ENCODE measurements at places on chromosomes 7 and 10. TPM values are rescaled to one million over a fixed set of nuclear protein-coding genes. Genes with fewer than 3 reads are reported as not detected.

DNA sequence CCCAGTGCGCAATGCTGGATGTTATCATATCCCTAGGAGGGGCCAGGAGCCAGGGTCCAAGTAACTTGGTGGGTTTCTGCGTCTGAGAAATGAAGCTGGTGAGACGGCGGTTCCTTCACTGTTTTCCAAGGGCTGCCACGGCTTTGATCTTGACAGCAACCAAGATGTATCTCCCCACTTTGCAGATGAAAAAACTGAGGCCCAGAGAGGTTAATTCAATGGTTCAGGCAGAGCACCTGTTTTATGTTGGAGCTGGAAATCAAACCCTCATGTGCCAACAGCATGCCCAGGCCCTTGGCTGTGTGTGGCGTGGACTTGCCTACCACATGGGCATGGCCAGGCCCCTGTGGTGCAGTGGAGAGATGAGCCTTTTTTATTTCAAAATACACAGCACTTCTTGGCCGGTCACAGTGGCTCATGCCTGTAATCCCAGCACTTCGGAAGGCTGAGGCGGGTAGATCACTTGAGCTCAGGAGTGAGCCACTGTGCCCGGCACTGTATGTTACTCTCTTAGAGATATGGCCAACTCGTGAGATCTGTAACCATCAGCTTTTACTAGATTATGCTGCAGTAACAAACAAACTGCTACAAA is 225.2 kb upstream of the SH2B2 start:
- DNase-seq, result no peak

DNA sequence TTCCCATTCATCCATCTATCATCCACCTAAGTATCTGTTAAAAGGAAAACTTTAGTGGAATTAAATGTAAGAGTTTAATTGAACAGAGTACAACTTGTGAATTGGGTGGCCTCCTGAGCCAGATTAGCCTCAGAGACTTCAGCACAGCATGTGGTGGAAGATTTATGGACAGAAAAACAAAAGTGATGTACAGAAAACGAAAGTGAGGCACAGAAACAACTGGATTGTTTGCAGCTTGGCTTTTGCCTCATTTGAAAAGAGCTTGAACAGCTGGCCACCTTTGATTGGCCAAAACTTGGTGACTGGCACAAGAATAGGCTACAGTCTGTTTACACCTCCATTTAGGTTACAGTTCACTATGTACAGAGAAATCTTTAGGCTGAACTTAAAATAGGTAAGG is 1463.4 kb upstream of the CELF2 start:
- no peak for DNase-seq

DNA sequence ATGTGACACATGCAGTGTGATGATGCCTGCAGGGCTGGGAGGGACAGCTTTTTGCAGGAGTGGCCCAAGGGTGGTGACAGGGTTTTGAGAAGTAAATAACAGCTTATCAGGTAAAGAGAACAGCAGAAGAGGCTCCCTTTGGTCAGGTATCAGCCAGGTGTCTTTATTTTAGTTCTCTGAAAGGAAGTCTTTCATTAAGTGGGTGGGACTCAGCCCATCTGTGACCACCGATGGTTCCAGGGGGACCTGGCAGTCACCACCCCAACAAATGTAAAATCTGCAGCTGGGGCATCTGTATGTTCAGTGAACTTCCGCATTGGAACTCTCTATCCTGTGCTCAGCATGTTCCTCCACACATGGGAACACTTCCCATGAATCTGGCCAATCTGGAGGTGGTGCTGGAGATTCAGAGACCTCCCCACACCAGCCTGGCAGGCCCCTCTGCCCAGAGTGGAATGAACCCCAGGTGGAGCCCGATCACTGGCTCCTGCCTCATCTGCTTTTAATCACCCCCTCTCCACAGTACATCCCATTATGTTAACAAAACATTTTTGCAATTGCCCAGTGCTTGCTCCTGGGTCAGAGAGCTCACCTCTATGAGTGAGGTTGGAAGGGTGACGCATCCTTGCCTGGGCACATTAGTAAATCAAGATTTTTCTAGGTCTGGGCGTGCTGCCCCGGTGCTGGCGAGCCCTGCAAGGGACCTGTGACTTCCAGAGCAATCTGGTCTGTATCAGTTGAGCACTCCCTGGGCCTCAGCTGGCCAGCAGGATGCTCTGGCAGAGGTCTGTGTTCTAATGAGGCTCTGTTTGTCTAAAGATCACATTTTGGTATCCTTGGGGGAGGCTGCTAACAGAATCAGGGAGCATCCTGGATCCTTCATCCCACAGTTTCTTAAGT is 140.4 kb upstream of the GDF10 start:
- no peak for DNase-seq

EPHA1 gene
- polyA plus RNA-seq, result 14.6 TPM

NEURL1 gene
- polyA plus RNA-seq, result 48.6 TPM

Data from small intestine (tissue), 16 donors.